ENCODE measurements at places on chromosomes 5 and 9. TPM values are rescaled to one million over a fixed set of nuclear protein-coding genes. Genes with fewer than 3 reads are reported as not detected.

The ACOT12 gene
- not detected for total RNA-seq

The SLC31A1 gene
- 0.51 TPM for total RNA-seq

The DOCK8 gene
- 6.7 TPM for total RNA-seq

The AFAP1L1 gene
- total RNA-seq = 26.9 TPM

The SLC25A2 gene
- 2.3 TPM for total RNA-seq

The MCC gene
- 29.8 TPM for total RNA-seq

The SHOC1 gene
- total RNA-seq = not detected

The LPAR1 gene
- total RNA-seq = 12.3 TPM

The TAF11L10 gene
- total RNA-seq = not detected

The ZNF483 gene
- total RNA-seq = 60.2 TPM

The GFI1B gene
- not detected for total RNA-seq

The FAM153A gene
- 0.26 TPM for total RNA-seq

The SPINK13 gene
- not detected for total RNA-seq

The ELOVL7 gene
- 8.2 TPM for total RNA-seq

The TAF11L5 gene
- total RNA-seq = not detected

The ENG gene
- 53.8 TPM for total RNA-seq

The ZFP37 gene
- total RNA-seq = 7.7 TPM

The SLC36A3 gene
- total RNA-seq = not detected

Measured in uterus (tissue), 4 donors.